ENCODE measurements at places on chromosomes 16 and 17. TPM values are rescaled to one million over a fixed set of nuclear protein-coding genes. Genes with fewer than 3 reads are reported as not detected.

Gene RILP
- 4.5 TPM for polyA plus RNA-seq

Gene CACNG4
- 12.4 TPM for polyA plus RNA-seq

Gene MRTFB
- polyA plus RNA-seq, result 4.6 TPM

DNA sequence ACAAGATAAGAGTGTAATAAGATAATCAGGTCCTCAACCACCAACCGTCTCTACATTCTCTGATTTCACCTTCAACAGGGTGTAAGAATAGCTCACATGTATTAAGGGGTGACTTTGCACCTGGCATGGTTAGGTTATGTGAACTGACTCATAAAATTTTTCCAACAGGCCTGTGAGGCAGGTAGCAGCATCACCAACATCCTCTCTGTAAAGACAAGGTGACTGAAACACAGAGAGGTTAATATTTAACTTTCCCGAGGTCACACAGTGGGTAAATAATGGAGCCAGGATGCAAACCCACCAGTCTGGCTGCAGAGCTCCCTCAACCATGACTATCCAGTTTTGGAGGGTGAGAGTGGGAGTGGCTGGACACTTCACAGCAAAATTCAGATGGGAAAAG lies 317.2 kb downstream of the C16orf95 start:
- peaks cover 3% of the 10 kb centered on the region for H3K4me1 ChIP-seq
- H3K27me3 ChIP-seq, result peaks cover 41% of the 10 kb centered on the region
- no peak overlapping the region for H3K4me3 ChIP-seq
- H3K27ac ChIP-seq, result no peak overlapping the region
- DNase-seq, result no peak
- H3K36me3 ChIP-seq, result no peaks in the 10 kb centered on the region

Gene C17orf100
- 2.6 TPM for polyA plus RNA-seq

DNA sequence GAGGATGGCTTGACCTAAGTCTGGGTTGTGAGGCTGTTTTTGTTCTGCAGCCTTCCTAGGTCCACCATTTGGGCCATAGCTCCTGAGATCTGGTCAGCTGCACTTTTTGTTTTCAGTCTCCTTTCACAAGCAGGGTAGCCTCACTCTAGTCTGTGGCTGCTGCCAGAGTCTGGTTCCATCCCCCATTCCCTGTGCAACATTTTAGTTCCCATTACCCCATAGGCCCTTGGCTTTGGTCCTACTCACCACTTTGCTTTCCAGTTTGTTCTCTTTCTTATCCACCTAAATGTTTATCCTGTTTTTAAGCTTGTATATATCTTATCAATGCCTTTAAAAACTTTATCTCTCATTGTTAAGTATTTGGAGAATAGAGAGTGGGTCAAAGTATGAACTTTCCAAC lies 6.5 kb upstream of the XYLT2 start:
- no peak for DNase-seq
- no peaks in the 10 kb centered on the region for H3K4me1 ChIP-seq
- H3K27ac ChIP-seq, result no peak overlapping the region
- H3K4me3 ChIP-seq, result no peak overlapping the region

DNA sequence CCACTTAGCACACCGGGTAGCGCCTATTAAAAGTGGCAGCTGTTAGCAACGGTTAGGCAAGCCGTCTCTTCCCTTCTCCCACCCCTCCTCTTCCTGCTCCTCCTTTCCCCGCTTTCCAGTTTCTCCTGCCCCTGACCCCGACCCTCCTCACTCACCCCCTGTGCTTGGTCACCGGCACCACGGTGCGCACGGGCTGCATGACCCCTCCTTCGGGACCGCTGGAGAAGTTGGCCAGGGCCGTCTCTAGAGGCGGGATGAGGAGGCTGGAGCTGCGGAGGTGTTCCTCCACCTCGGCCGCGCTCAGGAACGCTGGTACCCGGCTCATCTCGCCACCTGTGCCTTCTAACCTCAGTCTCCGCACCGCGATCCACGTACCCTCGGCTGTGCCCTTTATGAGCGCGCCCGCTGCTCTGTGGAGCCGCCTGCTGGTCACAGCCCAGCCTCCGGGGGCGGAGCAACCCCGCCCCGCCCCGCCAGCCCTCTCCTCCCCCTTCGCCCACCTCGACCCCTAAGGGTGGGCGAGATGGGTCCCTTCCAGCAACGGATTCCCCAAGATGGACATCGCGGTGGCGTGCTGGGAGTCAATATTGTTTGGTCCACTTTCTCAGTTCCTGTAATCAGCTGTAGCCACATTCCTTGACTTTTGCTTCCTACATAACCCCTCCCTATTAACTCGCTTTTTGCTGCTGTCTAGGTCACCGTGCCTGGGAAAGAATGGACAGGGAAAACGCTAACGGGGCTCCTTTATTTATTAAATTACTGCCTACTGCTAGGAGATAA lies at the start of gene CRYM:
Gene CRYM, minus strand, starts transcription at position 364 of the 780 bp plus-strand sequence. Its CDS starts 39 bp downstream, at position 325.
- no peaks in the 10 kb centered on the region for H3K4me1 ChIP-seq
- peak; percentile 93 for DNase-seq
- H3K4me3 ChIP-seq, result peak within 1 kb of the TSS; percentile 57
- peaks cover 20% of the 10 kb centered on the region for H3K27me3 ChIP-seq
- H3K36me3 ChIP-seq, result no peaks in the 10 kb centered on the region
- no peak within 1 kb of the TSS for H3K27ac ChIP-seq

GRCh38 chr17:10106067-10106466 lies 92.3 kb downstream of the GAS7 start:
- no peaks in the 10 kb centered on the region for H3K4me1 ChIP-seq
- H3K27me3 ChIP-seq, result no peaks in the 10 kb centered on the region
- H3K27ac ChIP-seq, result no peak overlapping the region
- DNase-seq, result no peak
- H3K4me3 ChIP-seq, result no peak overlapping the region

DNA sequence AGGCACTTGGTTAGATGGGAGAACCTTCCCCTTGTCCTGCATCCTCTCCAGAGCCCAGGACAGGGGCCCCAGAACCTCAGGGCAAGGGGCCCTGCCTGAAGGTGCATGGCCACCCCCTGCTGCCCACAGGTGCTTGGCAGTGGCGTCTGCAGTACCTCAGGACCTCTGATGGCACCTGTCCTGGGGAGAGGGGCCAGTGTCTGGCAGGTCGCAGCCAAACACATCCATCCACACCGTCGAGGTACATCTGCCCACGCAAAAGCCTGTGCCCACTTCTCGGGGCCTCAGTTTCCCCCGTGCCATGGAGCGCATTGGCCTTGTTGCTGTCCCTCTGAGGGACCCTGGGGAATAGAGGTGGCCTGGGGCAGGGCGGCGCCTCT lies 9.3 kb downstream of the MAP2K3 start:
- no peak overlapping the region for H3K4me3 ChIP-seq
- peaks cover 12% of the 10 kb centered on the region for H3K4me1 ChIP-seq
- no peaks in the 10 kb centered on the region for H3K36me3 ChIP-seq
- no peak overlapping the region for H3K27ac ChIP-seq
- 0 out of 2 replicates have a peak, but pooled peaks cover 5% of the 10 kb centered on the region for H3K27me3 ChIP-seq

Gene SYT17
- polyA plus RNA-seq, result 0.39 TPM

Gene GLTPD2
- polyA plus RNA-seq, result not detected

GRCh38 chr17:55325406-55325805 lies 60.6 kb downstream of the HLF start:
- DNase-seq, result no peak
- H3K27ac ChIP-seq, result no peak overlapping the region
- no peaks in the 10 kb centered on the region for H3K4me1 ChIP-seq
- H3K4me3 ChIP-seq, result no peak overlapping the region
- no peaks in the 10 kb centered on the region for H3K36me3 ChIP-seq
- H3K27me3 ChIP-seq, result no peaks in the 10 kb centered on the region

DNA sequence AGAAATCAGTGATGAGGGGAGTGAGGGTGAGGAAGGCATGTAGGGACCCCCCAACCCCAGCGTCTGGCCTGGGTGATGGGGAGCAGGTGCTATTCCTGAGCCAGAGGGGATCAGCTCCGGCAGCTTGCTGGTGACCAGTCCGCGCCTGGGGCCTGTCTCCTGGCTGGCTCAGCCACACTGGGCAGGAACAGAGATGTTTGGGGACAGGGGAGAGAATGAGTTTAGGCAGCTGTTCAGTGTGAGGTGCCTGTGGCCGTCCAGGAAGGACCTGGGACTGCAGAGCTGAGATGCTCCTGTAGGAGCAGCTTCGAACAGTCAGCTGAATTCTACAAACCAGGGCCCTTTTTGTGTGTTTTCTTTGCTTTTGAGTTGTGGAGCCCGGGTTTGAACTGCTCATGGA lies 23.2 kb upstream of the SPNS2 start:
- peaks cover 24% of the 10 kb centered on the region for H3K4me1 ChIP-seq
- no peaks in the 10 kb centered on the region for H3K27me3 ChIP-seq
- H3K36me3 ChIP-seq, result no peaks in the 10 kb centered on the region
- H3K4me3 ChIP-seq, result no peak overlapping the region

Gene DRC3
- 3.6 TPM for polyA plus RNA-seq

Gene KRT24
- not detected for polyA plus RNA-seq

GRCh38 chr17:65074778-65075250 lies 18.3 kb upstream of the GNA13 start:
- H3K27me3 ChIP-seq, result no peaks in the 10 kb centered on the region
- peak; percentile 91 for DNase-seq
- no peak overlapping the region for H3K27ac ChIP-seq
- no peaks in the 10 kb centered on the region for H3K36me3 ChIP-seq

Gene ARMC7
- polyA plus RNA-seq, result 10.8 TPM

Gene SLFN12
- polyA plus RNA-seq, result 5.6 TPM

DNA sequence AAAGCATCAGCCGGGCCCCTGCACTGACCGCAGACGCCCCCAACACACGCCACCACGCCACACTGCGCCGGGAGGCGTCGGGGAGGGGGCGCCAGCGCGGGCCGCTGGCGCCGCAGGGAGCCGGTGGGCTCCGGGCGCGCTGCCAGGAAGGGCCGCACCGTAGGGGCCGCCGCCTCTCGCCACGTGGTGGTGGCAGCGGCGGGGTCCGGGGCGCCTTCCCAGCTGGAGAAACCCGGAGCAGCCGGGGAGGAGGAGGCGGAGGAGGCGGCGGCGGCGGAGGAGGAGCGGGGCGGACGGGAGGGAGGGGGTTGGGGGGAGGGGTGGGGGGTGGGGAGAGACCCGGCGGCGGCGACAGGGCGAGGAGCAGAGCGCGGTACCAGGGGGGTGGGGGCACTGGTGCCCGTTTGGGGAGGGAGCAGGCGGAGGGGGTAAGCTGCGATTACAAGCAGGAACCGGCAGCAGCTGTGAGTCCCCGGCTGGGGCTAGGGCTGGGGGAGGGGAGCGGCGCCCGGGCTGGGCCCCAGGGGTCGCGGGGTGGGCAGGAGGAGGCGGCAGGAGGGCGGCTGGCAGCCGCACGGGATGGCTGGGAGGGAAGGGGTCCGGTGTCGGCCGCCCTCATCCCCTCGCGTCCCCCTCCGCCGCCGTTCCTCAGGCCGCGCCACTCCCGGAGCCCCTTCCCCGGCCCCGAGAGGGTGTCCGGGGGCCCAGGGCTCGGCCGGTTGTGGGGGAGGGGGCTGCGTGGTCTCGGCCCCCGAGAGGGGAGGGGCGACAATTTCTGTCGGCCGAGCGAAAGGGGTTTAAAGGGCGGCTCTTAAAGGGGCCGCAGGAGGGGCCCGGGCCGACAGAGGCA lies at the start of gene TBKBP1:
Gene TBKBP1, plus strand, starts transcription at position 431 of the 850 bp plus-strand sequence. CDS start 1,952 bp downstream, outside the sequence.
- peak within 1 kb of the TSS; percentile 60 for H3K4me3 ChIP-seq
- DNase-seq, result peak; percentile 99
- H3K27me3 ChIP-seq, result no peaks in the 10 kb centered on the region
- H3K27ac ChIP-seq, result no peak within 1 kb of the TSS
- H3K36me3 ChIP-seq, result no peaks in the 10 kb centered on the region

GRCh38 chr16:59971264-59971663 lies 1237.1 kb upstream of the GOT2 start:
- H3K27me3 ChIP-seq, result no peaks in the 10 kb centered on the region
- no peak overlapping the region for H3K4me3 ChIP-seq
- no peak overlapping the region for H3K27ac ChIP-seq
- H3K36me3 ChIP-seq, result no peaks in the 10 kb centered on the region

DNA sequence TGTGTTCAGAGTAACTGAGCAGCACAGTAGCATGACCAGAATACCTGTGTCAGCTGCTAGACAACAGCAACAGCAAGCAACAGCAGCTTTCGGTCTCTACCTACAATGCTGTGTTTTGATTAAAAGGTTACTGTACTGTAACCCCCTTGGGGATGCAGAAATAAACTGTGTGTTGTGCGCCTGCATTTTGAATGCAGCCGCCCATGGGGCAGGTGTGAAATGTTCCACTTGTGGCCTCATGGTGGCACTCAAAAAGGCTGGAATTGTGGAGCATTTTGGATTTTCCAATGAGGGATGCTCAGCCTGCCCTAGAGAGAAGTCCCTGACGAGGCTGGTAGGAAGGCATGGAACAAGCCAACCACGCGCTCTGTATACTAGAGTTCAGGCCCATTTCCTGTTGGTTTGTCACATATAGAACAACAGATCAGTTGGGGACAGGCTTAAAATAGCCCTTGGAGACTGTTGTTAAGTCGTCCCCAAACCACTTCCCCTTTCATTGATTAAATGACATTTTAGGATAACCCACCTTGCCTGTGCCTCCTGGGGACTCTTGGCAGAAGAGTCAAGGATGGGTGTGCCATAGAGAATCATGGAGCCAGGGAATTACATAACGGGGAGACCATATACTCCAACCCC lies 27.1 kb downstream of the SCPEP1 start:
- no peaks in the 10 kb centered on the region for H3K4me1 ChIP-seq
- DNase-seq, result no peak
- H3K36me3 ChIP-seq, result no peaks in the 10 kb centered on the region

Gene STX1B
- 21.2 TPM for polyA plus RNA-seq

GRCh38 chr17:21201298-21201595 lies 12.7 kb downstream of the TMEM11 start:
- no peak overlapping the region for H3K27ac ChIP-seq
- H3K4me1 ChIP-seq, result no peaks in the 10 kb centered on the region
- H3K4me3 ChIP-seq, result no peak overlapping the region
- no peaks in the 10 kb centered on the region for H3K27me3 ChIP-seq

Gene KRTAP9-8
- polyA plus RNA-seq, result not detected

Gene LPO
- 0.02 TPM for polyA plus RNA-seq

Gene VEZF1
- 43.0 TPM for polyA plus RNA-seq

DNA sequence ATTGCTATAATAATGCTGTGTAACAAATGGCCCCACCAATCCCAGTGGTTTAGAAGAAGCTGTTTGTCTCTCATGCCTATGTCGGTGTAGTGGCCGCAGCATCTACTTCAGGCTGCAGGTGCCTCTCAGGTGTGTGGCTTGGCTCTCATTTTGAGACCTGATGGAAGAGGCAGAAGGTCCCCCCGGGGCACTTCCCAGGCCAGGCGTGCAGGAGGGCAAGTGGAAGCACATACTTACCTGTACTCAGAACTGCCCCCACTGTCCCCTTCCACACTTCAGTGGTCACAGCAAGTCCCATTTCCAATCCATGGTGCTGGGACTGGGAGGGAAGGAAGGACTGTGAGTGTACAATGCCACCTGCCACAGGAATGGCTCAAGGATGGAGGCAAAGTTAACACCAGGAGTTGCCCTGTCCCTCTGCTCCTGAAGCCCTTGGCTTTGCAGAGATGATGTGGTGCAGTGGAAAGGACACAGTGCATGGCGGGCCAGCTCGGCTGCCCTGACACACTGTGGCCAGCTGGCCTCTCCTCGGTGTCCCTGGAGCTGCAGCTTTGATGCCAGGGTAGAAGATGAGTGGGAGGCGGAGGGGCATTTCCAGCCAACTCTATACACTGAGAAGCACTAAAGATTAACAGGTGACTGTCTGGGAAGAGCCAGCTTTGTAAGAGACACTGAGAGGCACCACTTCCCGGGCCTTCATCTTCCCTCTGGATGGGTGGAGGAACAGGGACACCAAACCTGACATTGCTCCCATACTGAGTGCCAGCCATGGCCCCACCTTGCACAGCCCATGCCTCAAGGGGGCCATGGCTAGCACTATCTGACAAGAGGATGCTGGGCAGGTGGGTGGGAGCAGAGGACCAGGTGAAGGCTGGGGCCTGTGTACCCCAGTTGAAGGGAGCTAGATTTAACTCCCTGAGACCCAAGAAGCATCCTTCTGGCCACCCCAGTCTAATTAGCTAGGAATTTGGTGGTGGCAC lies 105.9 kb downstream of the METRNL start:
- H3K27me3 ChIP-seq, result no peaks in the 10 kb centered on the region
- no peak overlapping the region for H3K27ac ChIP-seq

Gene HSD11B2
- polyA plus RNA-seq, result 0.19 TPM
